Stimulated activated CD8-positive, alpha-beta memory T cell treated with anti-CD3 and anti-CD28 coated beads, Interleukin-4, amount 100 ng/mL, for 48 hours (primary cell): ENCODE measurements at places on chromosomes 4 and X.

- DNase-seq, result no peak
Measured at GRCh38 chrX:128816919-128817318, 706.4 kb downstream of the SMARCA1 start.

DNA sequence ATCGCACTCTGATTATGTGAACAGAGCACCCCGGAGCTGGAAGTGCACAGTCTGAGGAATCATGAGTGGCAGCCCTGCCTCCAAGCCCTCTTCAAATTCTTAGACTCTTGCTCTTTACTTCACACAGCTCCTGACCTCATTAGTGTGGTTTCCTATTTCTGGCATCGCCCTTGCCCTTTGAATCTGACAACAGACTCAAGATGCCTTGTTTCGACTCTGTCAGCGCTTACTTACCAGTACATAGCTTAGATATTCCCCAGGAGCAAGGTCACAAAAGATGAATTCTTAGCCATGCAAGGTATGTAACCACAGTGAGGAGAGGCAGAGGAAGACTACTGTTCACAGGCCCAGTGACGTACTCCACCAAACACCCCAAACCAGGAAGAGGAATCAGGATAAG, 167.2 kb downstream of the KDR start:
- DNase-seq, result no peak

- DNase-seq, result no peak
Measured at GRCh38 chrX:111181951-111182350, 86.0 kb downstream of the PAK3 start.

DNA sequence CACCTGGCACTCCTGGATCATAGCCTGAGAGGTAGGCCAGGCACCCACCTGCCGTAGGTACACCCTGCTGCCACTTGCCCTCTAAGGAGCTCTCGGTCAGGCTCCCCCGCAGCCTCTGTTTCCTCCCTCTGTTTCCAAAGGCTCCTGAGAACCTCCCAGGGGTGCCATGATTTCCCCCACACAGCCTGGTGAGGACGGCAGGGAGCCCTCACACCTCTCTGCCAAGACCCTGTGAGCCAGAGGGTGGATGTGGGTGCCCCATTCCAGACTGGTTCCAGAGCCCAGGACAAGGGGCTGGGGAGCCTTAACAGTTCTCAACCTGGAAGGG, 1.6 kb upstream of the ABLIM2 start:
- no peak for DNase-seq

- no peak for DNase-seq
Measured at GRCh38 chr4:77344784-77345183, 187.8 kb downstream of the CCNG2 start.

GRCh38 chr4:92953462-92953861, 649.7 kb downstream of the GRID2 start:
- no peak for DNase-seq

DNA sequence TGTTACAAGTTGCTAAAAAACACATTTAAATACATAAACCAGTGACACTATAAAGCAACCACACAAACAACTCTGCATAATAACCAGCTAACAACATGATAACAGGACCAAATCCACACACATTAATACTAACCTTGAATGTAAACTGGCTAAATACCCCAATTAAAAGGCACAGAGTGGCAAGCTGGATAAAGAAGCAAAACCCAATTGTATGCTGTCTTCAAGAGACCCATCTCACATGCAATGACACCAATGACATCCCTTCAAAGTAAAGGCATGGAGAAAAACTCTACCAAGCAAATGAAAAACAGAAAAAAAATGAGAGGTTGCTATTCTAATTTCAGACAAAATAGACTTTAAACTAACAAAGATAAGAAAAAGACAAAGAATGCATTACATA, 34.4 kb upstream of the USP46 start:
- DNase-seq, result no peak

DNA sequence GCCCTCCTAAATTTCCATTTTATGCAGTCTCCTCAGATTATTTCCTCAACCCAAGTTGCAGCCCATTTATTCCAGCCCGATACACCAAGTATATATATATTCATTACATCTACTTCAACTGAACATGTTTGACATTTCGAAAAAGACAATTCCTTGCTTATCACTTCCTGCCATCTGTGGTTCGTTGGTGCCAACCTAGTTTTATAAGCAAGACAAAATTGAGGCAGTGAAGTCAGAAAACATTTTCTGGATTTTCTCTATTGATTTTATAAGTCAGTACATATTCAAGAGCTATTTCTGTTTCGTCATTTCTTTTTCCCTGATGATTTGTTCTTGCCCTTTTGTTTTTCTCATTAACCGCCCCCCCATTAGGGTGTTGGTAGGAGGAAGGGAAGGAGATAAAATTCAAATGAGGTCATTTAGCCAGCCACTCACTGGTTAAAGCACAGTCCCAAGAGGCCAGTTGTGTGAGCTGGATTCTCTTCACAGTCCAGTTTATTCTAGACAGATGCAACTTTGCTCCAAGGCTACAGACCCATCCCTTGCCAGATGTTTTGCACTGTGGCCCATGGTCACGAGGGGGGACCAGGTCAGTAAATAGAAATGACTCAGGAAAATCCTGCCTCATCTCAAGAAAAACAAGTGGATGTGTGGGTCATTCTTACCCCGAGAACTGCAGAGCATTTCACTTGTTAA, 20.3 kb upstream of the VEGFD start:
- DNase-seq, result no peak

DNA sequence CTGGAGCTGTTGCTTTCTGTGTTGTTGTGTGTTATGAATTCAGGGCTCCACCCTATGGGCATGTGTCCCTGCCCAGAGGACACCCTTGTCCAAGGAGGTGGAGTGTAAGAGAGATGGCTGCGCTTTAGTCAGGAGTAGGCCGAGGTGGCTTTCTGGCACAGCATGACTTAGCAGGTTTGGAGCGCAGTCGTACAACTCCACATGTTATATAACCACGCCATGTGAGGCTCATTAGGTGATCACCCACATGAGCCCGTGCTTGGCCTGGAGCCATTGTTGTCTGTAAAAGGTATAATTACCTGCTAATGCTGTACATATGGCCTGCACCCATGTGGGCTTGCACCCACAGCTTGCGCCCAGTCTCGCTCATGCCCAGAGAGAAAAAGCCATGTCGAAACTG, 15.8 kb upstream of the ANAPC4 start:
- no peak for DNase-seq

GRCh38 chr4:25031077-25031621, 403 bp upstream of the LGI2 start:
- DNase-seq, result no peak

DNA sequence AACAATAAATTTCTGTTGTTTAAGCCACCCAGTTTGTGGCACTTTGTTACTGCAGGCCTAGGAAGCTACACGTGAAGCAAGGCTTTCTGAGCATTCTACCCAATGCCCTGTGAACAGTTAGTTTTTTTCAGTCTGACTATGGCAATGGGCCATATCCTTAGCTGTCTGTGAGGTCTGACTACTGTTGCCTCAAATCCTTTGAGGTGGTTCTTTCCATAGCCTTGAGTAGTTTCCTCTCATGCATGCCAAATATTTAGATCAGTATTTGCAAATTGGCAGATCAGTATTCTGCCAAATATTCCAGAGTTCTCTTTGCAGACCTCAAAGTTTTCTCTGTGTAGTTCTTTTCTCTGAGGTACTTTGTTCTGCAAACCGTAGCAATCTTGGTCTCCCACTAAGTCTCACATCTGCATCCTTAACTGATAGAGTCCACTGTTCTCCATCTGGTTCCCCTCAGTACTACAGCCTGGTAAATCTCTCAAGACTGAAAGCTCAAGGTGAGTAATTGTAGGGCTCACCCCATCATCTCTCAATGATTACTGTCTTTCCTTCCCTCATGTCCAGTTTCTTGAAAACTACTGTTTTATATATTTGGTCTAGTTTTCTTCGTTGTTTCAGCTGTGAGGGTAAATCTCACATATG, 984.9 kb upstream of the INTU start:
- DNase-seq, result no peak

GRCh38 chr4:183297675-183298074, 22.4 kb downstream of the CLDN22 start:
- DNase-seq, result no peak

DNA sequence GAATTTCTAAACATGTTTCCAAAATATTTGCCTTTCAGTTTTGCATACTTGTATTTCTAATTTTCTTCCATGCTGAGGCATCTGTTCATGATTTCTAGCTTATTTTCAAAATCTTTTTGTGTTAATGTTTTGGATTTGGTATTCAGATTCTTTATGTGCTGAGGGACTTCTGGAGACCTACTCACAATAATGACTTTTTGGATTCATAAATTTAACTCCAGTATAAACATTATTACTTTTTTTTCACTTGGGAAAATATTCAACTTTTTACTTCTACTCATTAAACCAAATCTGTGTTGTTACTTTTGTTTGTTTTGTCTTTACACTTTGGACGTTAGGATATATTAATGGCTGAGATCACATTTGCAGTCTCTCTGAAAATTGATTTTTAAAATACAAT, 183.7 kb downstream of the TENM3 start:
- DNase-seq, result no peak

DNA sequence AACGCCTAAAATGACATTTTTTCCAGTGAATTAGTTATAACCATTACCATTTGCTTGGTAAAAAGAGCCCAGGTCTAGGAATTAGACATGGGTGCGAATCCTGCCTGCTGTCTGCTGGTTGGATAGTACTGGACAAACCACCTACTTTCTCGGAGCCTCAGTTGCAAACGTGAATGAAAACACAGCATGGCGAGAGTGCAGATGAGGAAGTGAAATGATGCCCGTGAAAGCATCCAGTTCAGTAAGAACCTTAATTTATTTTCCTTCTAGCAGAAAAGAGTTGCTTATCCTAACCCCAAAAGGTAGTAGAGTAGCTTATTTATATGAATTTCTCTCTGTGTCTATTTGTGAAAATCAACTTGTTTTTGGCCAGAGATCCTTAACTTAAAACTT, 171.4 kb upstream of the GALNT7 start:
- no peak for DNase-seq

- DNase-seq, result no peak
Measured at GRCh38 chrX:150697641-150698040, 4.4 kb downstream of the MTMR1 start.

DNA sequence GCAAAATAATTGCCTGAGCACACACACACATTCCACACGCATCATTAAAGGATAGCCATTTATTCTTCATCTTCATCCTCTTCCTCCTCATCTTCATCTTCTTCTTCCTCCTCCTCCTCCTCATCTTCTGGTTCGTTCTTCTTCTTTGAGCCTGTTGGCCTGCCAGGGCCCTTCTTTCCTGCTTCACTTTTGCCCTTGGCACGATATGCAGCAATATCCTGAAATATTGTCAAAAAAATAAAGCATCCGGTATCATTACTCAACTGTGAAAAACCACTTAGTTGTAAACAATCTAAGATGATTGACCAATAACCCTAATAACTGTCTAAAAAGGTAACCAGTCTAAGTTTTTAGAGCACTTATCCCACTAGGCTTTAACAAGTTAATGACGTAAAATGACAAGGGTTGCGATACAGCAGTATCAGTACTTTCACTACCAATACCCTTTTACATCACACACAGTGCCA, 2.1 kb downstream of the HMGB2 start:
- DNase-seq, result no peak

GRCh38 chrX:1435241-1435895, 17.3 kb downstream of the ASMTL start:
- no peak for DNase-seq

GRCh38 chrX:136880003-136880451, 498 bp downstream of the RBMX start:
- DNase-seq, result no peak

GRCh38 chrX:116435597-116435996, 809 bp upstream of the SLC6A14 start:
- no peak for DNase-seq

DNA sequence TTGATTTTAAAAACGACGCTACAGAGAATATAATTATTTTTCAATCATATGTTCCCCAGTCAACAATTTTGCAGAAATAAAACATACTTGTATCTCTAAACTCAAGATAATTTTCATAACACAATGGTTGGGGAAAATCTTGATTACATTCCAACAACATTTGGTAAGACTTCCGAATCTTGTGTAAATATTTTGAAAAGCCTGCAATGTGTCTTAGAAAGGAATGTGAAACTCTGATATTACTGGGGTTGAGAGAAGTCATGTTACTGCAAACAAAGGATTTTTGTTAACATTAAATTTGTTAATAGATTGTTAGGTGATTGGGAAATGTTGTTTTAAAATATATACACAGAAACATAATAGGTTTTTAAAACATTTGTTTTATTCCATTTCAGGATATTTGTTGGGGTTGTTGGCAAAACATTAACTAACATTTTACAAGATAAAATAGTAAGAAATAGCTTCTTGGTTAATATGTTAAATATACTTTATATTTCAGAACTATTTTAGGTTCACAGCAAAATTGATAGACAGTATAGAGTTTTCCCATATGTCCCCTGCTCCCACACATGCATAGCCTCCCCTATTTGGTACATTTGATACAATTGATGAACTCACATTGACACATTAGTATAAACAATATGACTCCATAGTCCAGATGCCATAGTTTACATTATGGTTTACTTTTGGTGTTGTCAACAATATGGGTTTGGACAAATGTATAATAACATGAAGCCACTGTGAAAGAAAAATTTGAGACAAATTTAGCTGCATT, 218.6 kb upstream of the FAM47A start:
- no peak for DNase-seq

DNA sequence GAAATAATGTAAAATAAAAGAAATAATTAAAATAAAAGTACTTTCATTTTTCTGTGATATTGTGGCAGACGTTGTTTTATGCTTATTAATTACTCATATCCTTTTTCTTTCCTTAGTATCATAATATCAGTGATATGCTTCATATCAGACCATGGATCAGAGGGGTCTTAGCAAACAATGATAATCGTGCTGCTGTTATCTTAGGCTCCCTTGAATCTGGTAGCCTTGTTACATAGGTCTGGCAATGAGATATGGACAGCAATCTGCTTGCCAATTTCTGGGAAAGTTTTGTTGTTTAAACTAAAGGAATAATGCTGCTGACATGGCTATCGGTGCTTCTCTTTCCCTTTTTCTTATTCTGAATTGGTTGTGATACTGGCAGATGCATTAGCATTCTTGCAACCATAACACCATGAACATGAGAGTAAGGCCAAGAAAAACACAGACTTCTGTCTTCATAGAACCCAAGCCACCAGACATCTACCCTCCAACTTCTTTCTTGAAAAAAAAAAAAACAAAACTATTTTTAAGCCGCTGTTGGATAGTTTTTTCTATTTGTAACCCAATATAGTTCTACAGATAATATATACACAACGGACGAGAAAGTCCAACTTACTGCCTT, 16.4 kb downstream of the EPHA5 start:
- DNase-seq, result no peak

GRCh38 chr4:140691369-140691768, 64.8 kb downstream of the TBC1D9 start:
- DNase-seq, result no peak

DNA sequence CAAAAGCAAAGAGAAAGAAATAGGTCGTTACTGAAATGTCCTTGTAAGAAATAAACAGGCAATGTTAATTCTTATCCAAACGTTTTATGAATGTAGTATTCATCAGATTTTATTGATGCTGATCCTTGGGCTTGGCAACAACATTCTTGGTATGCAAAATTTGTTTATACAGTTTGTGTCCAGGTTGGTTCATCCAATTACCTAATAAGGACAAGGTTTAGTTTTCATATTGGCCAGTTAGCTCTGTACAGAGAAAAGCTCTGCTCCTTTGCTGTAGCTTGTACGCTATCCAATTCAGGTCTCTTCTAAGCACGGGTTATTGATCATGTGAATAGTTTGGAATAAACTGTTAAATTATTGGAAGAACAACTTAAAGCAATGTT, 14.4 kb upstream of the CCNG2 start:
- DNase-seq, result no peak

- DNase-seq, result no peak
Measured at GRCh38 chr4:17164666-17165065, 266.2 kb upstream of the LDB2 start.
